ENCODE measurements at places on chromosomes 7 and 10. TPM values are rescaled to one million over a fixed set of nuclear protein-coding genes. Genes with fewer than 3 reads are reported as not detected.

Gene NPC1L1
- 0.19 TPM for total RNA-seq

DNA sequence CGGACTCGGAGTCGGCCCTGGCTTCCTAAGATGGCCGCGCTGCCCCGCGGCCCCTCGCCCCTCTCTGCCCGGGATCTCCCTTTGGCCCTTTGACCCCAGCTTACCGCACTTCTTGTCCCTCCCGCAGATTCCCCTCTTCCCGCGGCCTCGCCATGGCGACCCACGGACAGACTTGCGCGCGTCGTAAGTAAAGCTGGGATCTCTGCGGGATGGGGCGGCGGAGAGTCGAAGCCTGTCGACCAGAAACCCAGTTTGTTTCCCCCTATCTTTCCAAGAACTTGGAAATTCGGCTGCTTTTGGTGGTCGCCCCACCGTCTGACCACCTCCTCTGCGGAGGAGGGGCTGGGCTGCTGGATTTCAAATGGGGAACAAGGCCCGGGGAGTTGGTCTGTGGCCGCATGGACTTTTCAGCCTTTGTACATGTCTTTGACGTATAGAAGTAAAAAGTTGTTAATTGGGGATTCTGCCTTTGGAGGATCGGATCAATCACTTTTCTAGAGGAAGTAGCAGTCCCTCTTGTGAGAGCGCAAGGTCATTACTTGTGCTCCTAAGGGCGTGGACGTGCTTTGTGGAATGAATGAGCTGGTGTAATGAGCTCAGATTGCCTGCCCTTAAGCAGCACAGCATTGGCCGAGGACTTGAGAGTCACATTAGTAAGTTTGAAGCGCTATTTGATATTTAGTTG, 553 bp downstream of the VDAC2 start:
- no peak for DNase-seq

DNA sequence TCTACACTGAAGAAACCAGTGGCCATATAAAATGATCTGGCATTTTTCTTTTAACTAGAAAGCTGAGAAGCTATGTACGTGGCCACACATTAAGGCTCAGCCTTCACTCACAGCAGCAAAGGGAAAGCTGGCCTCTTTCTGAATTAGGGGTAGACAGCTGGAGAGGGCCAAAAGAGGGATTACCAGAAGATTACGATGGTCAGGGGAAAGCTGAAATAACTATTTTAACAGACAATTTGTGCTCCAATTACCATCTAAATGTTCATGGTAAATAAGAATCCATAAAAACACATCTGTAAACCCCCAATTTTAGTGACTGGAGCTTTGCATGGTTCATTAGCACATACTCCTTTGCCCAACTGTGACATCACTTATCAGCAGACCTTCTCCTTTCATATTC, 314.3 kb downstream of the HPSE2 start:
- no peak for DNase-seq

- no peak for DNase-seq
Measured at GRCh38 chr7:79453266-79453557, 255 bp downstream of the MAGI2 start.

- no peak for DNase-seq
Measured at GRCh38 chr7:129634361-129635034, 23.0 kb downstream of the NRF1 start.

DNA sequence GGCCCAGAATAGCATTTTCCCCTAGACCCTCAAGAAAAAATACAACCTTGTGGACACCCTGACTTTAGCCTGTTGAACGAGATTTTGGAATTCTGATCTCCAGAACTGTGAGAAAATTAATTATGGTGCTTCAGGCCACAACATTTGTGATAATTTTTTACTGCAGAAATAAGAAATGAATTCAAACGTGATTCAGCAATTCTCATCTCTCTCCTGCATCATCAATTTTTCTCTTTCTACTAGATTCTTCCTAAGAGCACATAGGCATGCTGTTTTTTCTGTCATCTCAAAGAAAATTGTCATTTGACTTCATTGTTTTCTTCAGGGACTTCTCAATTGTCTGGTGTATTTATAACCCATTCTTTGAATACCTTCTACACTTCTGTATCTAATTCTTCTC, 8.9 kb upstream of the AKR1C2 start:
- no peak for DNase-seq

GRCh38 chr7:135855846-135856245, 107.2 kb upstream of the FAM180A start:
- no peak for DNase-seq

All from cardiac septum (tissue), 1 donor.